Cerebellar nuclear complex (tissue), 1 donor: ENCODE measurements at places on chromosomes 13 and 19.

GRCh38 chr13:109602356-109602755 is 184.0 kb downstream of the IRS2 start:
- DNase-seq: no peak

DNA sequence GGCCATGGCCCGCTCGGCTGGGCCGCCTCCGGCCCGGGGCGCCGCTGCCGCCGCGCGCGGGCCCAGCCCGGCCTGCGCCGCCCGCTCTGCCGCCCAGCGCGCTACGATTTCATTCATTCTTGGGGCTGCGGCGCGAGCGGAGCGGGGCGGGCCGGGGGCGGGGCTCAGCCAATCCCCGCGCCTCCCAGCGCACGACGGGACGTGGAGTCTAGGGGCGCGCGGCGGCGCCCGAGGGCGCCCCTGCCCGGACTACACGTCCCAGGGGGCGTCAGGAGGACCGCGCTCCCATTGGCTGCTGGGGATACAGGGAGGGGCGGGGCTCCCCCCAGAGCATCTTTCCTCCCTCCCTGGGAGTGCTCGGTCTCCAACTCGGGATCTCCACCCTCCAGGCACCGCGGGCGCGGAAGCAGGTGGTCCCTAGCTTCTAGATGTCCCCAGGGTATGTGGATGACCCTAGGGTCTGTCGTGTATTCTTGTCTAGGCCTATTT is 5.6 kb upstream of the DPF1 start:
- no peak for DNase-seq

GRCh38 chr19:38974624-38975213 is 823 bp downstream of the FBXO17 start:
- DNase-seq: no peak

- DNase-seq: no peak
Measured at GRCh38 chr13:69644447-69644846, 463.2 kb upstream of the ATXN8OS start.

- DNase-seq: no peak
Measured at GRCh38 chr13:97259798-97260714, 37.9 kb downstream of the MBNL2 start.

DNA sequence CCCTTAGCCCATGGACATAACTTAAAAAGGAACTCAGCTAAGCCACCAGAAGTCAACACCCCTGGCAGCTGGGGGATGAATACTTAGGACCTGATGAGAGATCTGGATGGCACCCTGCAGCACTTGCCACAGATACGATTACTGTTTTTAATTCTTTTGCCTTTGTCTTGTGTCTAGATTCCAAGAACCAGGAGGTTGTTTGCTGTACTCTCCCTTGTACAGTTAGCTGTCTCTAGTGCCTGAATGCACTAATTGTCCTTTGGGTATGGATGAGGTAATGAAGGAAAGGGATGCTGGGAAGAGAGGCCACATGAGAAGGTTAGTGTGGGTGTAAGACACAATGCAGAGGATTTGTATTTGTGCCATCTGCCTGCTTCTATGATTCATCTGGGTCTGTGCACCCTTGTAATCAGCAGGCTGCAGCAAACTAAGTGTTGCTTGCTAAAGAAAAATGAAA is 385.8 kb downstream of the KCNRG start:
- DNase-seq: no peak

GRCh38 chr13:39020853-39021462 is 16.9 kb downstream of the PROSER1 start:
- DNase-seq: no peak

- no peak for DNase-seq
Measured at GRCh38 chr19:46722004-46722380, 5.1 kb upstream of the PRKD2 start.

DNA sequence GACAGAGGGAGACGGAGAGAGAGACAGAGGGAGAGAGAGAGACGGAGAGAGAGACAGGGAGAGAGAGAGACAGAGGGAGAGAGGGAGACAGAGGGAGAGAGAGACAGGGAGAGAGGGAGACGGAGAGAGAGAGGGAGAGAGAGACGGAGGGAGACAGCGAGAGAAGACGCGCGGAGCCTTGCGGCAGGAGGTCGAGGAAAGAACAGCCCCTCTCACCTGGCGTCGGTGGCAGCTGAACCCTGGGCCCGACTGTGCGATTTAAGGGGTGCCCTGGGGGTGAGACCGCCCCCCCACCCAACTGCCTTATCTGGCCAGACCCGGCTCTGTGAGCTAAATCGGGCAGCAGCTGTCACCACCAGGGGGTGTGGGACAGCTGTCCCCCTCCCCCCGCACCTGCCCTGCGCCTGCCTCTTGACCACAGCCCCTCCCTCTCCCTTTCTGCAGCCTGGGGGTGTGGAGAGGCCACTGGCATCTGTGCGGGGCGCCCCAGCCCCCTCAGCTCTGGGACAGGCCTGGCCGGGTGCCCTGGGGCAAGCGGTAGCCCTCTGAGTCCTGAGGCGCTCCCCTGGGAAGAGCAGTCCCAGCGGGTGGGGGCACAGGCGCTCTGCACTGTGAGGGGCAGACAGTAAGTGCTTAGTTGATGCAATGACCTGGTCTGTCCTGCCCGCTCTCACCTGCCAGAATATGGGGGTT is 10.8 kb downstream of the JOSD2 start:
- no peak for DNase-seq

DNA sequence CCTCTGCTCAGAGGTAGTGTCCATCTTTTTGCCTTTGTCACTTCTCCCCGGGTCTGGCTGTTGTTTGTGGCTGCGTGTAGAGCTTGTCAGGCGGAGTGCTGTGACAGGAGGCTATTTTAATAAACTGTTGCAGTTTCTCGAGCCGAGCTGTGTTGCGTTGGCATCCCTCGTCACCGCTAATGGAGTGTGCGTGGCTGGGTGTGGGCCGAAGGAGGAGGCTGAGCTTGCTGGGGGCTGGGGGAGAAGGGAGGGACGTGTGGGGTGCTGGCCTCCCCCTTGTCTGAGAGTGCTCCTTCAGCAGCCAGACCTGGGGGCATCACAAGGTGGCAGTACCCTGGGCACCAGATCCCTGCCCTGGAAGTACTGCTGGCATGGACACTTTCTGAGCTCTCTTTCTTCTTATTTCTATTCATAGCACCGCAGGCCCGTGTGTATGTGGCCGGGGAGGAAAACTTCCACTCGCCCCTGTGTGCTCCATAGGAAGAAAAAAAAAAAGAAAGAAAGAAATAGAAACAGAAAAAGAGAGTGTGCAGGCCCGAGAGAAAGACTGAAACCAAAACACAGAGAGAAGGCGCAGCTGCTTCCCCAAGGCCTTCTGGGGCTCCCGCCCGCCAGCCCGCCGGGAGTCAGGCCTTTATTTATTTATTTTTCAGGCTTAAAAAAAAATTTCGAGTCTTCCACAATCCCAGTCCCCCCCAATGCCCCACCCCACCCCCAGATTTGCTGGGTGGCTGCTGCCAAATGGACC is 27.0 kb downstream of the NFIX start:
- DNase-seq: no peak

DNA sequence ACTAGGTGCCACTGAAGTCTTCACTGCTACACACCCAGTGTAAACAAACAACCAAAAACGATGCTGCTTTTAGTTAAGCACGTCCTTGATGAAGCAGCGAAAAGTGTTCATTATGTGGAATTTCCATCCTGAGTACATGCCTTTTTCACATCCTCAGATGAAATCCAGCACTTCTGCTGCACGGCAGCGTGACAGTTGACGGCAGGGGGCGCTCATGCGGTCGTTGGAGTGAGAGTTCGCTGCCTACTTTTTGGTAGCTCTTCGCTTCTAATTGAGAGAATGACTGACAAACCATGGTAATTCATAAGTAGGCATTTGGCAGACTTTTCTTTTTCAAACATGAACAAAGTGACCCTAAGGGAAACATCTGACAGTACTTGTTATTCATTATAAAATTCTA is 1124.9 kb downstream of the EFNB2 start:
- DNase-seq: no peak

DNA sequence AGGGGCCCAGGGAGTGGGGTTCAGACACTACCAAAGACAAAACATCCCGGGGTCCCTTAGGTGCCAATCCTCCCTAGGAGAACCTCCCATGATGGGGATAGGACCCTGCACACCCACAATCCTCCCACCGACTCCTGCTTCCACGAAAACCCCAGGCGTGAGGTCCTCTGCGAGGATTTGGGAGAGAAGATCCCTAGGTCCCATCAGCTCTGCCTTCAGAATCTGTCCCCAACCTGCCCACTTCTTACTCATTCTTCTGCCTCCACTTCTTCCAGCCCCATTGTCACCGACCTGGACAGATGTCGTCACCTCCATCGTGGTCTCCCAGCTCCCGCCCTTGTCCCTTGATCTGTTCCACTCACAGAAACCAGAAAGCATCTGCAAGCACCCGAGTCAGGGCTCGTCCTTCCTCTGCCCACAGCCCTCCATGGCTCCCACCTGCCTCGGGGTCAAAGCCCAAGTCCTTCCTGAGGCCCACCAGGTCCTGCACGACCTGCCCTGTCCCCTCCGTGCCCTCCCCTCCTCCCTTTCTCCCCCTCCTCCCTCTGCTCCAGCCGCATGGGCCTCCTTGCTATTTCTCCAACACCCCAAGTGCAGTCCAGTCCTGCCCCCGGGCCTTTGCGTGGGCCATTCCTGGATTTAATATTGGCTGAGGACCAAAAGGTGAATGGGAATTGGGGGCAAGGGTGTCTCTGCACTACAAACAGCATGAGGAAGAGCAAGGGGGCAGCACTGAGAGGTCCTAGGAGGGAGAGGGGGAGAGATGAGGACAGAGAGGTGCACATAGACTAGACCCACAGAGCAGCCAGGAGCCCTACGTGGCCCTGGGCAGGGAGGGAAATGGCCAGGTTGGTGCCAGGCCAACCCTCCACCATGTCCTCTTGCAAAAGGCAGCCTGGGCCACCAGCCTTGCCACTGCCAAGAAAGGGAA is 51.3 kb downstream of the PTPRS start:
- no peak for DNase-seq

DNA sequence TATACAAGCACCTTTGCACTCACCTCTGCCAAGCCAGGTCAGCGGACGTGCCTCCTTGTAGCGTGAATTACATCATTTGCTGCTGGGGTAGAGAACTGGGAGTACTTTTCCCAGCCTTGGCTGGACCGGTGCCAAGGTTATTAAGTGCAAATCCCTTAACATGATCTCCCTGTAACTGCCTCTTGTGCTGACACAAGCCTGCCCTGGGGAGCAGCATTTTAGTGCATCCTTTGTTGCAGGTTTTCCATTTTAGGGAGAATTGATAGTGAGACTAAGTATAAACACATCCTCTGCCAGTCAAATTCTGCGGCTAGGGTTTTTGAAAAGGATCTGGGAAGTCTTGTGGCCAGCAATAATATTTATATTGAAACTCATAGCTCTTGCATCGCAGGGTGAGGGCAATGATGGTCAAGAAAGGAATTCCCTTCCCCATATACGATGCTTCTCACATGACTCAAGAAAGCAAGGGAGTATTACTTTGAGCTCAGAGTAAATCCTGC is 32.7 kb upstream of the DCLK1 start:
- DNase-seq: no peak

DNA sequence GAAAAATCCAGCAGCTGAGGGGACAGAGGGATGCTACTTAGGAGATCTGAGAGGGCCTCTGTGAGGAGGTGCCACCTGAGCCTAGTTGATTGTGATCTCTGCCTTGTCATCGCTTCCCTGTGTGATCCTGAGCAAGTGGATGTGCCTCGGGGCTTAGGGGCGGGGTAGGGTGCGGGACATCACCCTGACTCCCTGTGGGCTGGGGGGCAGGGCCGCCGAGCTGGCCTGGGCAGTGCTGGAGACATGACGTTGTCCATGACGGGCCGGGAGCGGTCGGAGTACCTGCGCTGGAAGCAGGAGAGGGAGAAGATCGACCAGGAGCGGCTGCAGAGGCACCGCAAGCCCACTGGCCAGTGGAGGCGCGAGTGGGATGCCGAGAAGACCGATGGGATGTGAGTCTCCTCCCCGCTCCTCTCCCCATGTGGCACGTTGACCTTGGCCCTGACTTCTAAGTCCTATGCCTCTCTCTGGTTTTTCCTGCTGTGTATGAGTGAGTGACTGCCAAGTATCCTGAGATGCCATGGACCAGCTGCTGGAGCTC is 8.2 kb upstream of the INAFM1 start:
- DNase-seq: no peak

DNA sequence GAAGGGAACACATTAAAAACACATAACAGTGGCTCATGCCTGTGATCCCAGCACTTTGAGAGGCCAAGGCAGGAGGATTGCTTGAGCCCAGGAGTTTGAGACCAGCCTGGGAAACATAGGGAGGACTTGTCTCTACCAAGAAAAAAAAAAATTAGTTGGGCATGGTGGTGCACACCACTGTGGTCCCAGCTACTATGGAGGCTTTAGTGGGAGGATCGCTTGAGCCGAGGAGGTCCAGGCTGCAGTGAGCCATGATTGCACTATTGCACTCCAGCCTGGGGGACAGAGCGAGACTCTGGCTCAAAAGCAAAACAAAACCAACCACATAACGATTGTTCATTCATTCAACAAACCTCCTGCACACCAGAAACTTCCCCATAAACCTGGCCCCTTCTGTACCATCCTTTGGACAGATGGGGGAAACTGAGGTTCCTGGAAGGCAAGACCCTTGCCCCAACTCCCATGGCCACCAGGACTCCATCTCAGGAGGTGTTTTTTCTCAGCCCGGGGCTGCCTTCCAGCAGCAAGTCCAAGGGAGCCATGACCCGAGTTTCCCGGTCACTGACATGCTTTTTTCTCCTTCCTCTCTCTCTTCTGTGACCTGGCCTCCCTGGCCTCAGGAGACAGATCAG is 4.3 kb downstream of the FOSB start:
- no peak for DNase-seq

- DNase-seq: no peak
Measured at GRCh38 chr13:59261928-59262488, 901.7 kb downstream of the DIAPH3 start.

DNA sequence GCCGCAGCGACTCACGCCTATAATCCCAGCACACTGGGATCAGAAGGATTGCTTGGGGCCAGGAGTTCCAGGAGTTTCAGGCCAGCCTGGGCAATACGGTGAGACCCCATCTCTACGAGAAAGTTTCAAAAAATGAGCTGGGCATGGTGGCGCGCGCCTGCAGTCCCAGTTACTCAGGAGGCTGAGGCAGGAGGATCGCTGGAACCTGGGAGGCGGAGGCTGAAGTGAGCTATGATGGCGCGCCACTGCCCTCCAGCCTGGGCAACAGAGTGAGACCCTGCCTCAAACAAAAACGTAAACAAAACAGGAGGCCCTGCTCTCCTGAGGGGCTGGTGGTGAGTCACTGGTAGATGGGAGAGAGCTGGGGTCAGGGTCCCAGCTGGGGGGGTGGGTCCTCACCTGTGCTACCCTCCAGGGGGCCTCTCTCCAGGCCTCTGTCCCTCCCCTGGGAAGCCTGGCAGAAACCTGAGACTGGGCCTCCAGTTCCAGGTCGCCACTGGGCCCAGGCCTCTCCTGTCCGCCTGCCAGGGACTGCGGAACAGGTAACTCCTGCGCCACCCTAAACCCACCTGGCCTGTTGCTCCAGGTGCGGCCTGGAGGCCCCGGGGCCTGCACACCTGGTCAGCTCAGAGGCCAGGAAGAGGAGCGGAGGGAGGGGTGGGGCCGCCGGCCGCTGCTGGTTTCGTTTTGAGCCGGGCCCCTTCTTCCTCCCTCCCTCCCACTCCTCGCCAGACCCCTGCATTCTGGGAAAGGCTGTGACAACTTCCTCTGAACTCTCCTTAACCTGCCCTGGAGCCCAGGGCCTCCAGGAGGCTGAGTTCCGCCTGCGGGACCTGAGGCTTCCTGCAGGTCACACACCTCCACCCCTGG is 17.2 kb upstream of the ZBTB7A start:
- no peak for DNase-seq

- DNase-seq: no peak
Measured at GRCh38 chr19:6660930-6661329, 9.0 kb downstream of the TNFSF14 start.

GRCh38 chr13:109979228-109979627 is 192.8 kb upstream of the IRS2 start:
- no peak for DNase-seq

GRCh38 chr13:20713751-20714150 is 10.3 kb downstream of the IL17D start:
- no peak for DNase-seq

GRCh38 chr19:56351208-56351607 is 36.6 kb upstream of the ZSCAN5A start:
- no peak for DNase-seq
